Mesendoderm (in vitro differentiated cells): ENCODE measurements at places on chromosomes 5 and 9.
A peak's percentile ranks its signal among the peaks of the same experiment; 100 is the strongest.

DNA sequence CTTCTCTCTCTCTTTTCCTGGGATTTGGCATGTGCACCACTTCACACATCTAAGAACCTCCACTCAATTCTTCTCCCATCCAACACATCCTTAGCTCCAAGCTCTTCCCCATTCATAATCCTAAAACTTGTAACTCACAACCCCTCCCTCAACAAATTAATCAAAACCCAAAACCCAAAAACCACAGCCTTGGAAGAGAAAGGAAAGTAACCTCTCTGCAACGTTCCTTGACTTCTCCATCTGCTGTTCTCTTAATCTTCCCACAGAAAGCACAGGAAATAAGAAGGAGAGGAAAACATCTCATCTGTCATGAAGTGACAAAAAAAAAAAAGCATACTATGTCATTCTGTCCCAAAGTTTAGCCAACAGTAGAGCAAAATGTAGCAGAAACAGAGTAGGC is 66.2 kb downstream of the DRD1 start:
- no peak overlapping the region for H3K4me3 ChIP-seq
- H3K27me3 ChIP-seq = no peaks in the 10 kb centered on the region
- no peaks in the 10 kb centered on the region for H3K4me1 ChIP-seq
- no peak overlapping the region for H3K27ac ChIP-seq
- DNase-seq = no peak

DNA sequence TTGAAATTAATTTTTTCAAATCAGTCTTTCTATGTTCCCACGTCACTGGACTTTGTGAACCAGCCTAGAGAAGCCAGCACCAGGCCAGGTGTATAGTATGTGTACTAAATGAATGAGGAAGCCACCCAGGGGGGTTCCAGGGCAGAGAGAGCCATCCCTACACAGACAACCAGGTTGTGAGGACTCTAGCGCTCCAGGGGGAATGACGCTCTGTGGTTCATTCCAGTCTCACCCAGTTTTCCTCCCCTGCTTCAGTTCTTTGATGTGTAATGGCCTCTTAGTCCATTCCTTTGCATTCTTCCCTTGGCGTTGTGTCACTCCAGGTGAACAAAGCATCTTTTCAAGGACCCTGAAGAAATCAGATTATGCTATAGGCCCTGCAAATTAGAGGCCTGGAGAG is 330.6 kb downstream of the NSG2 start:
- no peak overlapping the region for H3K27ac ChIP-seq
- no peak overlapping the region for H3K4me3 ChIP-seq
- no peak for DNase-seq
- no peaks in the 10 kb centered on the region for H3K27me3 ChIP-seq
- no peaks in the 10 kb centered on the region for H3K4me1 ChIP-seq

DNA sequence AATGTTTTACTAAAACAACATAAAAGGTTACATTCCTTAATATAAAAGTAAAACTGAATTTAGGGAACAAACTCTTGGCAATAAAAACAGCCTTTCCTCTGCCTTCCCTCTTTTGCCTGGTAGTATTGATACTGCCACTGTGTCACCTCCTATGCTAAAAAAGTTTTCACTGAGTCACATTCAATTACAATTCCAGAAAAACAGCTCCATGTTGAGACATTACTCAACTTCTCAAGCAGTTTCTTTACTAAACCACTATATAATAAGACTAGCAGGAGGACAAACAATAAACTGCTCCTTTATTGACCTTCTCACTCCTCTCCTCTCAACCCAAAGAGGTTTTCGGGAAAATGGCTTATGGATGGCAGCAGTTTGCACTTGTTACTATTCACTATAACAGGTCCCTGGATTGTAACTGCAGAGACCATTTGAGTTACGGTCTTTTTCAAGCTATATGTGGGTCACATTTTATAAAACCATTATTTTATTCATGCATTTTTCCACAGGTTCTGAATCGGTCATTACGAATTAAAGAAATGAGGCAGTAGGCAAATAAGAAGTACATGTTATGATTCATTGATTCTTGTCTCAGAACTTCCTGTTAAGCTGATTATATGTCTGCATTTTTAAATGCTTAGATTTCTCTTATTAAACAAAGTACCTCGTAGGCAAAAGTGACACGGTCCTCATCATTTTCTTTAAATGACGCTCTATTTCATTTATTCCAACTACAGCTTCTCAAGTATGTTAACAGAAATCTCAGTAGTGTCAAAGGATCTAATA is 2.1 kb downstream of the ZDHHC21 start:
- H3K36me3 ChIP-seq = peaks cover 3% of the 10 kb centered on the region
- no peak overlapping the region for H3K27ac ChIP-seq
- no peaks in the 10 kb centered on the region for H3K27me3 ChIP-seq
- no peak overlapping the region for H3K4me3 ChIP-seq
- no peak for DNase-seq
- H3K4me1 ChIP-seq = no peaks in the 10 kb centered on the region

DNA sequence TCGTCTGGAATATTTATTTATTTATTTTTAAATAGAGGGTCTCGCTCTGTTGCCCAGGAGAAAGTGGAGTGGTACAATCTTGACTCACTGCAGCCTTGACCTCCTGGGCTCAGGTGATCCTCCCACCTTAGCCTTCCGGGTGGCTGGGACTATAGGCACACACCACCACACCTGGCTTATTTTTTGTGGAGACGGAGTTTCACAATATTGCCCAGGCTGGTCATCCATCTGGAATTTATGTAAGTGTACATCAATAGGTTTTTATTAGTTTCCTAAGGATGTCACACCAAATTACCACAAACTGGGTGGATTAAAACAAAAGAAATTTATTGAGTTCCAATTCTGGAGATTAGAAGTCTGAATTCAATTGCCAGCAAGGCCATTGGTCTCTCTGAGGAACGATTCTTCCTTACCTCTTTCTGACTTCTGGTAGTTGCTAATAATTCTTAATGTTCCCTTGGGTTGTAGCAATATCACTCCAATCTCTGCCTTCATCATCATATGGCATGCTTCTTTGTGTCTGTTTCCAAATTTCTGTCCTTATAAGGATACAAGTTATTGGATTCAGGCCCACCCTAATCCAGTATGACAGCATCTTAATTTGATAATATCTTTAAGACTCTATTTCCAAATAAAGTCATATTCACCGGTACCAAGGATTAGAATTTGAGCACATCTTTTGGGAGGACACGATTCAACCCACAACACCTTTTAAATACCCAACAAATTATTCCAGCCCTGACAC is 16.3 kb upstream of the RAD23B start:
- H3K27ac ChIP-seq = no peak overlapping the region
- no peaks in the 10 kb centered on the region for H3K36me3 ChIP-seq
- no peak for DNase-seq
- H3K4me1 ChIP-seq = no peaks in the 10 kb centered on the region
- no peaks in the 10 kb centered on the region for H3K27me3 ChIP-seq

GRCh38 chr5:2038321-2039179 is 155.8 kb upstream of the IRX4 start:
- H3K4me3 ChIP-seq = no peak overlapping the region
- peak; percentile 94 for DNase-seq
- no peaks in the 10 kb centered on the region for H3K27me3 ChIP-seq
- H3K27ac ChIP-seq = no peak overlapping the region
- H3K36me3 ChIP-seq = no peaks in the 10 kb centered on the region
- H3K4me1 ChIP-seq = no peaks in the 10 kb centered on the region

GRCh38 chr5:58898006-58898405 is 315.1 kb downstream of the RAB3C start:
- H3K27me3 ChIP-seq = no peaks in the 10 kb centered on the region
- peak; percentile 56 for DNase-seq
- H3K4me1 ChIP-seq = peaks cover 2% of the 10 kb centered on the region

DNA sequence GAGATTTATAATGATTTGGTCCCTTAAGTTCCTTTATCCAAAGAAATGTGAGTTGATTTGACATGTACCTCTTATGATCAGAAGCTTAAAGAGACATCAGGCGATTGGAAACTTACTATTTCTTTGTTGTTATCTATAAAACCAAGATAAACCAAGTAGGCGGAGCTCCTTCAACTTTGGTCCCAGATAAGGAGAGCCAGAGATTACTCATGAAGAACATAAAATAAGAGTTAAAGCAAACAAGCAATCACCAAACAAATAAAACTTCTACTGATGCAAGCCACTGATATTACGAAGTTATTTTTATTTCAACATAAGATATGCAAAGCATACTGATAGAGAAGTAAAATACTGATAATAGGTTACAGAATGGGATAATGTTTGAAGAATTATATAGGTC is 141.5 kb upstream of the CDH18 start:
- H3K27me3 ChIP-seq = no peaks in the 10 kb centered on the region
- H3K27ac ChIP-seq = no peak overlapping the region
- no peaks in the 10 kb centered on the region for H3K36me3 ChIP-seq
